Foreskin melanocyte (primary cell): ENCODE measurements at places on chromosomes 3 and 15.

DNA sequence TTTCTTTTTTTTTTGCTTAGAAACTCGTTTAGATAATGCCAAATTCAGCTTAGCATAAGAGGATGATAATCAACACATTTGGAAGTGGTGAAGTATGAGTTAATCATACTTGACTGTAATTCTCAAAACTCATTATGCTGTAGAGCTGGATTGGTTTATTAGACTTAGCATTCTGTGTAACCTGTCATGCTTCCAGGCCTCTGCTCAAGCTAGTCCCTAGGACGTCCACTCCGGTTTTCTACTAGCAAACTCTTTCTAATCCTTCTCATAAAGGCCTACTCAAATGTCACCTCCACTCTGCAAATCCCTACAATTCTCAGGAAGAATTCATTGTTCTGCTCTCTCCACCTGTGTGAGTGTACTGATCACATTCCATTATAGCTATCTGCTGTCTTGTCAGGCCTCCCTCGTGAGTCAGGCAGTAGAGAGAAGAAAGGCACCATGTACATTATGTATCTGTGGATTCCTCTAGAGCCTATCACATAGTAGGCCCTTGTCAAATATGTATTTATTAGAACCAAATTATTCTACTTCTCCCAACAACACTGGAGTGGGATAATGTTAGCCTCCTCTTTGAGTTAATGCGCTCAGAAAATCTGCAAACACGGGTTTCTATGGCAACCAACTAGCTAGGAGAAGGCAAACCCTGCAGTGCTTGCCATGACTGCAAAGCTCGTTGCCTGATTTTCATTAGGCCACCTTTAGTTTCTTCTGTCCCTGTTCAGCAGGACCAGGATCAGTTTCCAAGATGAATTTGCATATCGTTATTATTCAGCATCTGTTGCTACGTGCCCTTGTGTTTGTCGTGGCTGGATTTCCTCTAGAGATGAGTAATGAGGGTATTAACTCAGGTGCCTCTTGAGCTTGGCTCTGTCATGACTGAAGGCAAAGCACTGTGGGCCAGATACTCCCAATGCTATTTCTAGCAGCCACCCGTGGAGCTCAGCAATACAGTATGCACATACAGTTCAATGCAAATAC is 30.7 kb downstream of the ATP13A5 start:
- no peak for DNase-seq

DNA sequence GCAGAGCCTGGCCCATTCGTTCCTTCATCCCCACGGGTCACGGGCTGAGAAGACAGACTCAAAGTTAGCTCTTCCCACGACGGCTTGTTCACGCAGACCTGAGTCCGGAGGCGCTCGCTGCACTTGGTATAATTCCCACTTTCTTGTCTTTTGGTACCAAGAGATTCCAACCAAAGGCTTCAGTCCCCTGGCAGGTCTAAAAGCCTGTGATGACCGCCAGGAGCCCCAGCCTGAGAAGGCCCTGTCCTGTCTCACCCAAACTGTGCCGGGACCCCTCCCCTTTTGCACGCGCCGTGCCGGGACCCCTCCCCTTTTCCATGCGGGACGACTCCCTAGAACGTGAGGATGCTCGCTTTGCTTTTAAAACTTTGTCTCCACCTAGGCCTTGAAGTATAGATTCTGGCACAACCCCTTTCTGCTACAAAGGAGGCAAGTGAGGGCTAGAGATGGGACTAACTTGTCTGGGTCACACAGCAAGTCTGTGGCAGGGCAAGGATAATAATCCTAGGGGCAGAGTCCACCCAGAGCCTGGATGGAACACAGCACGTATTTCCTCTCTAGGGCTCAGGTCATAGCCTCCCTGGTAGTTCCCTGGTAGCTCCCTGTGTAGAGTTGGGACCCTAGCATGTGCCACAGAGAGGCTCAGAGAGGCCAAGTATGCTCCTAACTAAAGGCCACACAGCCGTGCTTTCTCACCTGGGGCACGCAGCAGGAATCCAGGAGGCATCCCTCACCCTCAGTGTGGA is 211.3 kb downstream of the XXYLT1 start:
- DNase-seq = no peak

GRCh38 chr3:43180694-43181093 is 74.8 kb upstream of the POMGNT2 start:
- no peak for DNase-seq

DNA sequence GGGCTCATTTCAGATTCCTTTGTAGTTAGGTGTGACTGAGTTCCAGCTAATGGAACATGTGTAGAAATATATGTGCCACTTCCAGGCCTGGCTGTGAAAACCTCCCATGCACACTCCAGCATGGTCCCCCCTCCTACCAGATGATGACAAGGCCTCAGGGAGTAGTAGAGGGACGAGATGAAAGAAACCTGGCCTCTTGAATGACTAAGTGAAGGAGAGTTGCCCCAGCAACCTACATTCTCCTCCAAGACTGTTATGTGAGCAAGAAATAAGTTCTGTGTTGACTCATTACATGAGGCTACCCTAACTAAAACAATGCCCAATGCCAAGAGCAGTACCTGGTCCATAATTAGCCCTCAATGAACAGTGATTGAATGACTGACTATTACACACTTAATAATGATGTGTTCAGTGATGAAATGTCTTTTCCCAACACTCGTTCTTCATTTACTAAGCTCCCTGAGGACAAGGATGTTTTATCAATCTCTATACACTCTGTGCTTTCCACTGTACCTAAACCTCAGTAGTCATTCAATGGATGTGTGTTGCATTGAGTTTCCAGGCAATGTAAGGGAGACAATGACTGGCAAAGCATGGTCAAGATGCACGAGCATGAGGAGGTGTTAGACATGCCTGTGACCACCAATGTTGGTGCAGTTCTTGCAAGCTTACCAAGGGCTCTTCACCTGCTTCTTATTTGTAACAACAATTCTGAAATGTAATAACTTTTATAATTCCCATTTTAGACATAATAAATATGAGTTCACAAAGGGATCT is 62.0 kb upstream of the BCL6 start:
- no peak for DNase-seq

GRCh38 chr3:11661052-11661656 is 17.4 kb upstream of the VGLL4 start:
- no peak for DNase-seq

DNA sequence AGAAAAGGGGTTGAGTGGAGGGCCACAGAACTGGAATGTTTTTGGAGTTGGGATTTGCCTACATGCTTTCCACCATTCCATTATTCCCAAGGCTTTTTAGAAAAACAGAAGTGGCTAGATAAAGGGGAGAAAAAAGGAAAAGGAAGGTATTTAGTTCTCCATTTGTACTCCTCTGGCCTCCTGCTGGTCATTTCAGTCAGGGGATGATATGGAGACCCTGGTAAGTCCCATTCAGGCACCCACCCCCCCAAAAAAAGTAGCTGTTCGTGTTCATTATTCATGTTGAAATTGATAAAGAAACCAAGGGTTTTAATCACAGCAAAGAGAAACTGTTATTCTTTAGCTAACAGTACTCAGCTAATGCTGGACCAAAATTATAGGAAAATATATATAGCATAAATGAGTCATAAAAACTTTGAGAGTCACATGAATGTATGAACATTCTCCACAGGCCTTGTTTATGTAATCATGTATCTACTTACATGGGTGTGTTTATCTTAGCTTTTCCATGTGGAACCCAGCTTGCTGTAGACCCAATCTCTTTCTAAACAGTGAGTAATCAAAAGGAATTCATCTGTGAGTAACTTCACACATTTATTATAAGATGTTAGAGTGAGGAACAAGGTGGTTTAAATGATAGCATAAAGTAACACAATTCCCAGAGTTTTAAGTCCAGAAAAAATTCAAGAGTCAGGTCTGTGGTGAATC is 167.2 kb downstream of the KCNMB2 start:
- no peak for DNase-seq

DNA sequence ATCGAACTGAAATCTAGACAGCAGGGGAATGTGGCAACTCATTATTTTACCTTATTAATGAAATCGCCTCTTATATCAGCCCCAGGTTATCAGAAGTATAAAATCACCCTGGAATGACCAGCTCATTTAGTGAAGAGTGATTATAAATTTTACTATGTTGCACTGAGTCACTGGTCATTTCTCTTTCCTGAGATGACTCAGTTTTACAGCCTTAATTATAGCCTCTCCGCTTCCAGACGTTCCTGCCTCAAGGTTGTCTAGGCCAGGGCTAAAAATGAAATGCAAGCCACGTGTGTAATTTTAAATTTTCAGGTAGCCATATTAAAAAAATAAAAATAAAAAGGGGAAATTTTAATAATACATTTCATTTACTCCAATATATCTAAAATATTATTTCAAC is 33.3 kb downstream of the DET1 start:
- no peak for DNase-seq

DNA sequence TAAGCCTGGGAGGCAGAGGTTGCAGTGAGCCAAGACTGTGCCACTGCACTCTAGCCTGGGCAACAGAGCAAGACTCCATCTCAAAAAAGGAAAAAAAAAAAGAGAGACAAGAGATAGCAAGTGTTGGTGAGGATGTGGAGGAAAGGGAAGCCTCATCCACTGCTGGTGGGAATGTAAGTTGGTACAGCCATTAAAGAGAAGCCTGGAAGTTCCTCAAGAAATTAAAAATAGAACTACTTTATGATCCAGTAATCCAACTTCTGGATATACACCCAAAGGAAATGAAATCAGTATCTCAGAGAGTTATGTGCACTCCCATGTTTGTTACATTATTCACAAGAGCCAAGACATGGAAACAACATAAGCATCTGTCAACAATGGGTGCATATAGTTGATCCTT is 14.9 kb downstream of the PYGO1 start:
- DNase-seq = no peak

DNA sequence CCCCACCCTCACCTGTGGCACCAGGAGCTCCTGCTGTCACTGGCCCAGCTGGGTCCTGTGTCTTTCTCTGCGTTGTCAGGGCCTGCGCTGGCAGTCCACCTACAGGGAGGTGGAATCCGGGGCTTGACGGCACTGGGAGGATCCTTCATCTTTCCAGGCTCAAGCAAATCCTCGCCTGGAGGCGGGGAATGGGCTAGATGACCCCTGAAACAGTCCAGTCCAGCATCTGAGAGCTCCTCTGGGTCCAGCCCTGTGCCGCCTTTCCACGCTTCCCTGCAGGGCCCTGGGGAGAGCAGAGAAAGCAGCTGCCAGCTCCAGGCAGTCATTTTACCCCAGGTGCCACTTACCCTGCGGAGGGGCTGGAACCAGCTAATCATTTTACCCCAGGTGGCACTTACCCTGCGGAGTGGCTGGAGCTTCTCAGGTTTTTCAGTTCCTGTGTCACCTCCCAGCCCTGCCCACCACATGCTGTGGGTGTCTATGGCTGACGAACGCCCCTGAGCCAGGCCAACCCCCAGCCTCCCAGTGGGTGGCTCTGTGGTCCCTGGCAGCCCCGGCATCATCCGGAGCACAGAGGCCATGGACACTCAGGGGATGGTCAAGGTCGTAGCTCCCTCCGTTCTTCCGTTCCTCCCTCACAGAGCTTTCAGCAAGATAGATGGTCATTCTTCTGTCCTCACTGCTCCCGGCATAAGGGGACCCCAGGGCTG is 17.9 kb upstream of the ADIPOQ start:
- DNase-seq = no peak

GRCh38 chr15:92909136-92909781 is 9.1 kb downstream of the CHD2 start:
- DNase-seq = no peak

DNA sequence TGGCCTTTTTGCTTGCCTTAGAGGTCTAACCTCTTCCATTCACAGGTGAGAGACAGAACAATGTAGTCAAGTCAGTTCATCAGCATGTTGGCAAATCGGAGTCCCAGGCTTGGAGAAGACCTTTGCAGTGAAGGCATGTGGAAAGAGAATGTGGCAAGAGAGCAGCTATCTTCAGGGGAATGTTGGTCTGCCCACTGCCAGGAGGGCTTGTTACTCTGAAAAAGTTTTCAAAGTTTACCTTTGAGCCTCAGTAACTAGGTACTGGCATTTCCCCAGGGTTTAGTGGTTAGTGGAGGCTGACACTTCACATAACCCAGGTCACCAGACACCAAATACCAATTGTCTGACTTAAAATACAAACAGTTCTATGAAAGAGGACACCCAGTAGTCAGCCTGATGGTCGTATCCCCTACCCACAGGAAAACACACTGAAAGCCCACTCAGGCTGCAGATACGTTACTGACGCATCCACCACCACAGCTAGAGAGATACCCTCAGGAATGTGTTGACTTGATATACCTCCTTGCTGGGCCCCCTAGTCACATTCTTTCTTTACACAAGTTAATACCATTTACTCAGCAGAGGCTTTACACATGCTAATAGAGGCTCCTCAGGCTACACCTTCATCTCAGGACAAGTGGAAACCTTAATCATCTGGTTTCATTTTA is 9.7 kb upstream of the ARID3B start:
- DNase-seq = no peak

DNA sequence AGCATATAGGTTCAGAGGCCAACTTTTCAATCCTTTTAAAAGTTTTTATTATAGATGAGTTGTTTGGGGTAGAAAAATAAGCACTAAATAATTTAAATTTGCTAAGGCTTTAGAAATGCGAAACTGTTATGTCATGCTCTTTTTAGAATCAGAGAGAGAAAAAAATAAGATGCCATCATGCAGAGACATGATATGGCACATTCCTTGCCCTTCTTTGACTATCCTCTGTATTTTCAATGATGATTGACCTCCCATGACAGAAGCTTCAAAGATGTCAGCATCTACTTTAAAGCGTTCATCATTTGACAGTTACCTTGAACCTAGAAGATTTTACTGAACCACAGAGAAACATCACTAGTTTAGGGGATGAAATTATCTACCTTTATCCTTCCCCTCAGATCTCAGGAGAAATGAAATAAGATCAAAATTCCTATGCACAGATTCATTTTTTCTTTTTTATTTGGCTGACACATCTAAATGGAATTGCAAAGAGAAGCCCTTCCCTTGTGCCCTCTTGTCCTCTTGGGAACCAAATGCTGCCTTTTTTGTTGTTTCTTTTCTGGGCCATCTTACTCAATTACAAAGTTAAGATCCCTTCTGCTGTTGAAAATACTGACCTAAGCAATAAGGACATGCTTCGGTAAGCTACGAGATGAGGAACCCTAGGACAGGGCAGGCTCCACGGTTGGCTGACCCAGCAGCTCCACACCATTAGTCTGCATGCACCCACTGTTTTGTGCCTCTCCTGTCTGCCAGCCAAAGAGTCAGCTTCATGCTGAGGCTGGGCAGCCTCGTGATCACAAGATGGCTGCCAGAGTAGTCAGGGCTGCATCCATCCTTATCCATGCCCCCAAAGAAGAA is 289.7 kb upstream of the TPM1 start:
- no peak for DNase-seq

- no peak for DNase-seq
Observed at GRCh38 chr3:54889731-54890130, 38.1 kb downstream of the LRTM1 start.
